ENCODE measurements at places on chromosomes 7 and 10. TPM values are rescaled to one million over a fixed set of nuclear protein-coding genes. Genes with fewer than 3 reads are reported as not detected.

AGAP9 gene
- 8.5 TPM for polyA plus RNA-seq

PDE6C gene
- 1.7 TPM for polyA plus RNA-seq

FAM25C gene
- not detected for polyA plus RNA-seq

TTYH3 gene
- polyA plus RNA-seq = 152 TPM

DPYSL4 gene
- polyA plus RNA-seq = 15.4 TPM

CADPS2 gene
- polyA plus RNA-seq = 48.4 TPM

PAX4 gene
- polyA plus RNA-seq = not detected

KIF11 gene
- 26.6 TPM for polyA plus RNA-seq

TMEM236 gene
- polyA plus RNA-seq = 0.22 TPM
